ENCODE measurements at places on chromosomes 6 and 20.

GRCh38 chr20:55936209-55936595 is 69.1 kb downstream of the CBLN4 start:
- no peak for DNase-seq

- DNase-seq: no peak
These were observed 713 bp downstream of the WFDC9 start for GRCh38 chr20:45630371-45630770.

DNA sequence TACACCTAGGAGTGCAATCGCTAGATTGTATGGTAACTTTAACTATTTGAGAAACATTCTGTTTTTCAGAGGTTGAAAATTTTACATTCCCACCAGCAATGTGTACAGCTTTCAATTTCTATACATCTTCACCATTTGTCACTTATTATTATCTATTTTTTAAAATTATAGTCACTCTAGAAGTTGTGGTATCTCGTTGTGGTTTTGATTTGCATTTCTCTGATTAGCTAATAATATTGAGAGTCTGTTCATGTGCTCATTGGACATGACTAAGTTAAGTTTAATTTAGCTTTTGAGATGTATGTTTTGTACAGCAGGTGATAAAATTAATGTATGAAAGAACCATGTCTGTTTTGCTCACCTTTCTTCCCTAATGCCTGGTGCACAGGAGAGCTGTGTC is 34.8 kb upstream of the PLCB1 start:
- no peak for DNase-seq

DNA sequence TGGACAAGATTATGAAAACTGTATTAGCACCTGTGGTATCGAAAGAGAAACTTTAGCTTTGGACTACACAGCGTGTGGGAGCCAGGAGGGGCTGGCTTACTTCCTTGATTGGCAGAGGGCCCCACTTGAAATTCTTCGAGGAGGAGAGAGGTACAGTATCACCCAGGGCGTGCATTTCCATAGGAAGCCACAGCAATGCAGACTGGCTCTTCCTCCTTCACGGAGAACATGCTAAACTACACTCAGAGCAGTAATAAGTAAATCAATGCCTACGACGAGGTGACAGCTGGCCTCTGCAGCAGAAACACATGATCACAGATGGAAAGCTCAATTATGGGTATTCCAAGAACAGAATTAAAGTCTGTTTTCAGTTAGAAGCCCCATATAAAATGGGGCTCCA is 44.2 kb downstream of the MYLK4 start:
- no peak for DNase-seq

DNA sequence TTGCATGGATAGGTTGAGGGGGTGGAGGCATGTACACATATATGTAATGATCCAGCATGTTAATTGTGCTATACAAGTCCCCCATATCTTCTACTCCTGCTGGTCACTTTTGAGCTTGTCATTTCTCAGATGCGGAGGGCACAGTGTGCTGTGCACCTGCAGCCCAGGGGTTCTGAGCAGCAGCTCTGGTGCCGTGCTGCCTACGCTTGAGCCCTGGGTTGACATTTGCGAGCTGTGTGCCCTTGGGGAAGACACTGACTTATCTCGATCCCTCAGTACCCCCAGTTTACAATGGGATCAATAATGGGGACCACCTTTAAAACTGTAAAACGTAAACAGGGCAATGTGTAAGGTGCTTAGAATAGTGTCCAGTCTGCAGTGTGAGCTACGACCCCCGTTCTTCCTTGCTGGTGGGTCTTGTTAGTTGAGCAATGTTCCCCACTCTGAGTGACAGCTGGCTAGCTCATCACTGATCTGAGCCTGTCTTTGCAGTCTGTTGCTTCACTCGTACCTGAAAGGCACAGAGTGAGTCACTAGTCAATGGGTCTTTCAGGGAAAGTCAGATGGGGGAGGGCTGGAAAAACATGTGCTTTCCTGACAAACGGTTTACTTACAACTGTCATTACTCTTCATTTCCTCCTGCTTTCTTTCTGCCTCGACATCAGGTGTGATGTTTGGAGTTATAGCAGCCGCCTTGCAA is 91.7 kb downstream of the SLC2A10 start:
- no peak for DNase-seq

- DNase-seq: no peak
These were observed 193.3 kb downstream of the CLIC5 start for GRCh38 chr6:45822246-45822812.
